Activated CD4-positive, alpha-beta T cell treated with anti-CD3 and anti-CD28 coated beads for 48 hours (primary cell): ENCODE measurements at places on chromosomes 6 and 20.
A peak's percentile ranks its signal among the peaks of the same experiment; 100 is the strongest.

DNA sequence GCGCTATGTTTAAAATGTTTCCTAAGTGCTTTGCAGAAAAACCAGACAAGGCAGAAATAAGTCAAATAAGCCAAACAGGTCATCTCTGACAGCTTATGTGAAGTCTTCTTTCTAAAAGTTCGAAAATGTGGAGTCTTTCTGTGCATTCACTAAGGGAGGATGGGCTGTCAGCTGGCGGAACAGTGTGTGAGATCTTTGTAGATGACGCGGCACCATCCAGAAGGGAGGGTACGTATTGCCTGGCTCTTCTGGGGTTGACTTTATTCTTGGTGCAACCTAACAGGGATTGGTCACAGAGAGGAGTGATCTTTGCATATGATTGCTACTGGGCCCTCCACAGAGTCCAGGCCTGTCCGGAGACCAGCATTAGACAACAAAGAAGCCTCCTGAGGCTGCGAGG is 114.5 kb upstream of the EDN1 start:
- DNase-seq, result no peak

DNA sequence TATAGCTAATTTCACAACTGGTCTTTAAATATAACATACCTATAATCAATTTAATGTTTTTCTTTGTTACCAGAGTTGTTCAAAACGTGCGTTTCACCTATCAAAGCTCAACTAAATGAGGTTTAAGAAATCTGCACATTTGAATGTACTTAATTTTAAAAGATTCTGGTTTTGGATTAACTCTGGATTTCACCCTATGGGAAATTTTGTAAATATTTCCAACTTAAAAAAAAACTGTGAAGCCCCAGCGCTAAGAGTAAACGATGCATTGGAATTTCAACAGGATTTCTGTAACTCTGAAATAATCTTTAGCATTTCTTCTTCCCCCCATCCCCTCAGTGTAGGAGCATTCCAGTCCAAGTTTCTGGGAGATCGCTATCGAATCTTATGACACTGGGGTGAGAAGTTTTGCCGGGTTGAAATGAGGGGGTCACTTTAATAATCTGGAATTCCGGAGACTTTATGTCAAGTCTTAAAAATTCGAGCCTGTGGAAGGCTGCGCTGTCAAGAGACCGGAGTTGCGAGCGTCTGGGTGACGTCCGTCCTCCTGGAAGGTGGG is 643 bp upstream of the MAP3K4 start:
- no peak for DNase-seq

DNA sequence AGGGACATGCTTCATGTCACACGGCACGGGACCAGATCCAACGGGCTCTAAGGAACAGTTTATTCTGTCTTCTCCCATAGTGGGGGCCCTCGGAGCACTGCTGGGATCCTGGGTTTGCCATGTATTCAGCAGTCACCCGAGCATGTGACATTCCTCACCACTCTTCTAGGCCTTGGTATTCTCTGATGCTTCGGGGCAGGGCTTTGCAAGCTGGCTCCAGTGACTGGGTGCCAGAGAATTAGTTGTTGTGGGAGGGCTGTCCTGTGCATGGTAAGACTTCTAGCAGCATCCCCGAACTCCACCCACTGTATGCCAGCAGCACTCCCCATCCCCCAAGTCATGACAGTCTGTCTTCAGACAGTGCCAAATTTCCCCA is 5.4 kb downstream of the CCN5 start:
- no peak for DNase-seq

DNA sequence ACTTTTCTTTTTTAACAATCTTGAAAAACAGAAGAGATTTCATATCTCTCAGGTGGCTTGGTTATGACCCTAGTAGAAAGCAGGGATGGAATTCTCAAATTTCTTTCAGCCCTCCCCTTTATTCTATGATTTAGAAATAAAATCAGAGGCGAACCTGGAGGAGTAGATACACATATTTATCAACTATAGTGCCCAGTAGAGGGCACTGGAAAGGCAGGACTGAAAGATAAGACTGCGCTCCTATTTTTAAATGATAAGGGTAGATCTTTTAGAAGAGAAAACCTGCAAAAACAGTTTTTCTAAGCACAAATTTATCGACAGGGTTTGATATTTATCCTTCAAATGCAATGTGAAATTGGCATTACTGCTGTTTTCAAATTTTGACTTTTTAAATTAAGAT is 1296.6 kb downstream of the EPHA7 start:
- no peak for DNase-seq

DNA sequence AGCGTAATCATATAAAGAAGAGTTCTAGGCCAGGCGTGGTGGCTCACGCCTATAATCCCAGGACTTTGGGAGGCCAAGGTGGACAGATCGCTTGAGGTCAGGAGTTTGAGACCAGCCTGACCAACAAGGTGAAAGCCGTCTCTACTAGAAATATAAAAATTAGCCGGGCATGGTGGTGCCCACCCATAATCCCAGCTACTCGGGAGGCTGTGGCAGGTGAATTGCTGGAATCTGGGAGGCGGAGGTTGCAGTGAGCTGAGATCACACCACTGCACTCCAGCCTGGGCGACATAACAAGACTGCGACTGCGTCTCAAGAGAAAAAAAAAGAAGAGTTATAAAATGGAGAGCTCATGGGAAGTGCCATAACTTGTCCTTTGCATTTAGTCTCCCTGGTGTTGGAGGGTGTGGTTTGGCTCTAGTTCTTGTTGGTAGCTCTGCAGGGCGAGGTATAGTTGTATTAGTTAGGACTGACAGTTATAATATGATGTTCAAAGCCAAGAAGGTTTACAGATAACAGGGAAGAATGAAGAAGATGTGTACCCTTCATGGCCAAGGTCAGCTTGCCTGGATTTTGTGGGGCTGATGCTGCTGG is 54.8 kb downstream of the UTRN start:
- DNase-seq, result no peak

GRCh38 chr20:40698281-40698680 is 9.2 kb upstream of the MAFB start:
- no peak for DNase-seq

- no peak for DNase-seq
Measured at GRCh38 chr6:14472255-14472985, 354.8 kb downstream of the CD83 start.

- no peak for DNase-seq
Measured at GRCh38 chr6:26598267-26598666, 1.5 kb downstream of the ABT1 start.

DNA sequence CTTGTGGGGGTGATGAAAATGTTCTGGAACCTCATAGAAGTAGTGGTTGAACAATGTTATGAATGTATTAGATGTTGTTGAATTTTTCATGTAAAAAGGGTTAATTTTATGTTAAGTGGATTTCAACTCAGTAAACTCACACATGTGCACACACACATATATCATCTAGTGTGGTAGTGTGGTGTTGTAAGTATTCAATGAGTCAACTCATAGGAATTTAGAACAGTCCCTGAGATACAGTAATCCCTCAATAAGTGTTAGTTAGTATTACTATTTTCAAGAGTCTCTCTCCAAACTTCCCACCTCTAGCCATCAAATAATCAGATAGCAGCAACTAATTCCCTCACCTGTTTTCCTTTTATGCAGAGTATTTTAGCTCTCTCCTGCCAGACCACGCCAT is 563.1 kb upstream of the JARID2 start:
- DNase-seq, result no peak

DNA sequence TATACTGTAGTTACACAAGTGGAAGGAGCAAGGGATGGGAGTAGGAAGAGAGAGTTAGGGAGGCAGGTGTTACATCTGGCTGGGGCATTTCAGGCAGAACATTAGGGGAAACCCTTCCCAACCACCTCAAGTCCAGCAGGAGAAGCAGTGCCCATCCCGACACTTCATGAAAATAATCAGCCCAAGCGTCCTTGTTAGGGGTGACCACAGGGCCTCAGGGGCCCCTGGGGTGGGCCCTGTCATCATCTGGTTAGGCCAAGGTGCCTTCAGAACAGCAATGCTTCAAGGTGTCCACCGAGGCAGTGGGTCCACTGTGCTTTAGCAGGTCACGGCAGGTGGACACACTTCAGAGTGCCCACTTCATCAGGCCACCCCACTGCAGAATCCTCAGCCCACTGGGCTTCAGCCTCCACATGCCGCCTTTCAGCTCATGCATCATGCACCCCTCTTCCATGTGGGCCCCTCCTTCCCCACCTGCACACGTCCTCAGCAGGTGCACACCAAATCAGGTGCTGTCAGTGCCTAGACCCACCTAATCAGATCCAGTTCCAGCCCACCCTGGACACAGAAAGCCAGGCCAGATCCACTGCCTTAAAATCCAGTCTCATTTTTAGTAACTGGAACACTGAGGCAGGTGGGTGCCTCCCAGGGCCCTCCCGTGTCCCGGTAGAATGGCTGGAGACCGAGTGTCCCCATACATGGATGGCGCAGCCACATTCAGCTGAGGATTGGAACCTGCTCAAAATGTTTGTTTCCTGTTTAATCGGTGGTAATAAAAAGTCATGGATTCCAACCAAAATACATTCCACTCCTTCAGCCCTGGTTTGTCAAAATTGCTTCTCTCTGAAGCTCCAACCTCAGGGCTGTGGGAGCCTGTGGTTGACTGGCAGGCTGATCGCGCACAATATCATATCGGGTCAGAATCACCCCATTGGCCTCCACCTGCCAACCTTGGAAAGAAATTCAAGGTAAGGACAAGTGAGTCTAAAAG is 99.5 kb downstream of the ANKRD60 start:
- no peak for DNase-seq

GRCh38 chr6:93416571-93417420 is 2.6 kb downstream of the EPHA7 start:
- DNase-seq, result peak; percentile 7

DNA sequence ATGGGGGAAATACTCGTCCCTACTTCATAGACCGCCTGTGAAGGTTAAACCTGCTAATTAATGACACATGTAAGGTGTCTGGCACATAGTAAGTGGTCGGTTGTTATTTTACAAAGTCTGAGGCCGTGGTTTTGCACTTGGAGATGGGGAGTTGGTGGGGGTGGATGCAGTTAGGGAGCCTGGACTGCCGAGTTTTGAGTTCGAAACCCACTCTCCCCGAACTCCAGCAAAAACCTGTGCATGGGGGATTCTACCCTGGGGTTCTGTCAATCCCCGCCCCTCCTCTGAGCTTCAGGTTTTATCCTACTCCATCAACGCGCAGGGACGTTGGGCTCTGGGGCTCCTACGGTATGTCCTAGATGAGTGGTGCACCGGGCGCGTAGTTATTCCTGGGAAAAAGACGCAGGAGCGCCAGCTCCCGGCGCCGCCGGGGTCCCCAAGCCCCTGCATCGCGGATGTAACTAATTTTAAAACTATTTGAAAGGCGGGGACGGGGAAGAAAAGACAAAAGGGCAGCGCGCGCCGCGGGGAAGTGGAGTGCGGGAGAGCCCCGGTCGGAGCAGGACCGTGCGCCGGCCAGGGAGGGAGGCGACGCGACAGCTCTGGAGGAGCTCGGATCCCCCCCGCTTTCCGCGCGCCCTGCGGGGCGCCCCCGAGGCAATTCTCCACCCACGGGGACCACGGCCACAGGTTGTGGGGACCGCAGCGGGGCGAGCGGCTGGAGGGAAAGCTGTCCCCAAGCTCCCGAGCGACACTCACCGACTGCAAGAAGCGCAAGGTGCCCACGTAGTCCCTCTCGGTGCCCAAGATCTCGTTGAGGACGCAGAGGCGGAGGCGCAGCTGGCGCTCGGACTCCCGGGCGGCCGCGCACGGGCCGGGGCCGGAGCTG is 672 bp downstream of the PREX1 start:
- DNase-seq, result peak; percentile 42

DNA sequence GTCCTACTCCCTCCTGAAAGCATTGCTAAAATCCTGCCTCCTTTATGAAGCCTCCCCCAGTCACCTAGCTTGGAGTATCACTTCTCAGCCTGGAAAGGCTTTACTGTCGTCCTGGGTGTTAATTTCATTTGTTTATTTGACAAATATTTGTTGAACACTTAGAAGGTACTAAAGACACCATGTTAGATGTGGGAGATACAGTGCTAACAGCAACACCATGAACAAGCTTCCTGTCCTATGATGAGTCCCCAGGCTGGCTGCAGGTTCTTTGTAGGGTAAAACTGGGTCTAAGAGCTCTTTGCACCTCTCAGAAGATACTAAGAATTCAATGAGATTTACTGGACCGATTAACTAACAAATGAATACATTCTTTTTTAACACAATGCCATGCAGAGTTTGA is 109.2 kb upstream of the TMEM170B start:
- no peak for DNase-seq

- peak; percentile 39 for DNase-seq
Measured at GRCh38 chr6:13445005-13445743, 42.2 kb downstream of the GFOD1 start.
